ENCODE measurements at places on chromosomes 2 and 18.
A peak's percentile ranks its signal among the peaks of the same experiment; 100 is the strongest.

- no peak for DNase-seq
These were observed 16.5 kb downstream of the FIGN start for GRCh38 chr2:163719331-163719730.

- DNase-seq = peak; percentile 32
These were observed 886.0 kb upstream of the CHAC2 start for GRCh38 chr2:52881606-52882005.

DNA sequence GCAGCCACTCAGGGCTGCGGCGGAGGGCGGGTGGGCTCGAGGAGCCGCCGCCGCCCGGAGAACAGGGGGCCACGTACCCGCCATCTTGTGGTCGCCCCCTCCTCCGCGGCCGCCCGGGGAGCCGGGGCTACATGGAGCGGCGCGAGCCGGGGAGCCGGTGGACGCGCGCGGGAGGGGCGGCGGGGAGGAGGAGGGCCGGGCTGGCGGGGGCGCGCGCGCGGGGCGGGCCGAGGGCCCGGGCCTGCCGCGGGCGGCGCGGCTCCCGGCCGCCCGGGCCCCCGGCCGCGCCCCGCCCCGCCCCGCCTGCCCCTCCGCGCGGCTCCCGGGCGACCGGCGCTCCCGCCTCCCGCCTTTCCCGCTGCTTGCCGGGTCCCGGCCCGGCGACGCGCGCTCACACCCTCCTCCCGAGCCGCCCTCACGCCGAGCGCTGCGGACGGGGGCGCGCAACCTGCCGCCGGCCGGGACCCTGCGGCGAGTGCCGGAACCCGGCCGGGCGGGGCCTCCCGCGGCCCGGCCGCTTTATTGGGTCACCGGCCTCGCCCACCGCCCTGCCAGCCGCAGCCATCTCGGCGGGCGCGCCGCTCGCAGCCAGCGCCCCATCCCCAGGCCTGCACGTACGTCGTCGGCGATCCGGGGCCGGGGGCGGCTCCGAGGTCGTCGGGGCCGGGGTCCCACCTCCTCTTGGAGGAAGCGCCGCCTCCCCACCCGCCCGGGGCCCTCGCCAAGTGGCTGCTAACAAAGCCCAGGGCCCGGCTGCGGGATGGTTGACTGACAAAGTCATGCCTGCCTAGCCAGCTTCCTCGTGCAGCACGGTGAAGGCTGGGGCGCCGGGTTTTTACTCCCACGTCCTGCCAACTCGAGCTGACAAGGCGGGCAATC lies at the start of gene PPP4R1:
Gene PPP4R1, minus strand, starts transcription at position 159 of the 879 bp plus-strand sequence. Its CDS starts 75 bp downstream, at position 84.
- DNase-seq = no peak

DNA sequence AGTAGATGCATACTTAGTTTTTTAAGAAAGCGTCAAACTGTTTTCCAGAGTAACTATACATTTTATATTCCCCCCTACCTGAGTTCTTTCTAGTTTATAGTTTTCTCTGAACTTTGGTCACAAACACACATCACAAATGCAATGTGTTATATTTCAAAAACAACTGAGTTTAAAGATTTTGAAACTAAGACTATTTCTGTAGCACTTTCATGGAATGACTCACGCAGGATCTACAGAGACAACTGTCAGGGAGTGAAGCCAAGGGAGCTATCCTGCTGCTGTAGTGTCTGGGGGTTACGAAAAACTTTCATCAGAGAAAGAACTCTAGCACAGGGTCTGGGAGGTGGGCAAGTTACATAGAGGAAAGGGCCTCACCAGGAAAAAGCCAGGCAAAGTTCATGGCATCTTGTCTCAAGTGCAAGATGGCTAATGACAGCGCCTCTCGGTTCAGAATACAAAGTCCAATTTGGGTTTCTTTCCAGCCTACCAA lies 66.8 kb downstream of the UXS1 start:
- no peak for DNase-seq

- no peak for DNase-seq
These were observed 31.5 kb upstream of the TMBIM1 start for GRCh38 chr2:218323526-218324472.

GRCh38 chr2:230737791-230738226 lies 25.2 kb downstream of the CAB39 start:
- DNase-seq = no peak

- DNase-seq = no peak
These were observed 17.4 kb downstream of the LDLRAD4 start for GRCh38 chr18:13235981-13236380.

DNA sequence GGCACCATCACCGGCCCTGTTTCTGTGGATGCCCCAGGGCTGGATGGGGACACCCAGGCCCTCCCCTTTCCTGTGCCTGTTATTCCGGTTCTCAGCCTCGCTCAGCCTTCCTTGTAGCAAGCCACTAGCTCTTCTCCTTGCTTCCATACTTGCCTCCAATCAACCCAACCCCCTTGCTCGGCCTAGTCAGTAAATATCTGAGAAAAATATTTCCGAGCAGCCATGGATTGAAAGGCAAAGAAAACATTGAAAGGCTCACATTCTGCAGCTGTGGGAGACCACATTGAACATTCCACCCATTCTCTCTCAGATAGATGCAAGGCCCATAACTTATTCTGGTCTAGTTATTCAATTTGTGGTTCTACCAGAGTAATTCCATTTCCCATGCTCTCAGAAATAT lies 114.9 kb downstream of the SPP2 start:
- DNase-seq = no peak

GRCh38 chr2:239222706-239223309 lies 178.0 kb downstream of the HDAC4 start:
- no peak for DNase-seq

GRCh38 chr2:37306024-37306423 lies 18.6 kb downstream of the PRKD3 start:
- DNase-seq = no peak

DNA sequence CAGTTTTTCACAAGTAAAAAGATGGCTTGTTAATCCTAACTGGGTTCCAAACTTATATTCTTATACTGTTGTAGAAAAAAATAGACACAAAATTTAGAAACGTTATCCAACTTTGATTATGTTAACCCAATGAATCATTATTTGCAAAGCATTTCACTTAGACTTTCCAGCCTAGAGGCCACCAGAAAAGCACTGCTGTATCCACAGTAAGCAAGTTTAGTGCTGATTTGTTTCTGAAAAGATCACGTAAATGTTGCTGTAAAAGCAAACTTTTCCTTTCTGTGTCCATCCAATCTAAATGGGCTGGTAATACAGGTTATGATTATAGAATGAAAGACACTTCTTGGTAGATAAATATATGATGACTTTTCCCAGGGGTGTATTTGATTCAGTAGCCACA lies 17.6 kb upstream of the BZW1 start:
- DNase-seq = no peak

DNA sequence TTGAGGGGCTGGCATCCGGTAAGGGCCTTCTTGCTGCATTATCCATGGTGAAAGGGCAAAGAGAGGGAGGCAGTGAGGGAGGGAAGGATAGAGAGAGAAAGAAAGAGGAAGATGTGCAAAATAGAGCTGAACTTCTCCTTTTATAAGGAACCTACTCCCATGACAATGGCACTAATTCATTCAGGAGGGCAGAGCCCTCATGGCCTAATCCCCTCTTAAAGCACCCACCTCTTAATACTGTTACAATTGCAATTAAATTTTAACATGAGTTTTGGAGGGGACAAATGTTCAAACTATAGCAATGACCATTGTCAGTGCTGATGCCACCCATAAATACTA lies 60.2 kb downstream of the CXCR4 start:
- no peak for DNase-seq

DNA sequence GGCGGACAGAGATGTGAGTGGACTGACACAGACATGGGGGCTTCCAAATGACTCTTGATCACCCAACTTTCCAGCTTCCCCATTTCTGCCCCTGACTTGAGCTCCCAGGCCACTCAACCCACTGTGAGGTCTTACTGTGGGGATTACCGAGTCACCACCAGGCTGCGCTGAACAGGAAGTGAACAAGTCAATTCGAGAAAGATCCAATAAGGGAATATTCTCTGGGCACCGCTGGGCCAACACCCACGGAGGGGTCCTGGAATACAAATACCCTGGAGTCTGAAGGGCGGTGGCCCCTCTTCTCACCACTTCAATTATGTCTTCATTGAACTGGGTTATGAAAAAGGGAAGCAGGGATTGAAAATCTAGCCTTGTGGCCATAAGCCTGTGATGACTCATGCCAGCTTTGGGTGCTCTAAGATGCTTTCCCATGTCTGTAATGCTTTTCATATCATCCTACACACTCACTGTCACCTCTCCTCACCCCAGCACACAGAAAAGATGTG lies 37.7 kb downstream of the BCL11A start:
- DNase-seq = no peak

DNA sequence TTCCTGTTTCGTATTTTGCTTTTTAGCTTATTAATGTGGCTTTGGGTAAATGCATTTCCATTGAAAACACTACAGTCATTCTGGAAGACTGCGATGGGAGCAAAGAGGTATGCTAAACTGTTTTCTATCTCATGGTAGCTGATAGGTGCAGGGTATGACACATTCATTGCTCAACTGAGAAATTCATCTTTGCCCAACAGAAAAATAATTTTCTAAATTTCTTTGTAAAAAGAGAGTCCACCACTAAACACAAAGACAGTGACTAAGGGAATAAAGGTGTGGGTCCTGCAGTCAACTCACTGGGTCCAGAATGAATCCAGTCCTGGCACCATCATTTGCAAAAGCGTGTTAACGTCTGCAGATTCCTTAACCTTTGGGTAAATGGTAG lies 19.9 kb downstream of the ERMN start:
- no peak for DNase-seq

GRCh38 chr2:201404699-201405280 lies 46.5 kb downstream of the TRAK2 start:
- no peak for DNase-seq

GRCh38 chr2:162111958-162112850 lies 38.2 kb upstream of the DPP4 start:
- DNase-seq = no peak

DNA sequence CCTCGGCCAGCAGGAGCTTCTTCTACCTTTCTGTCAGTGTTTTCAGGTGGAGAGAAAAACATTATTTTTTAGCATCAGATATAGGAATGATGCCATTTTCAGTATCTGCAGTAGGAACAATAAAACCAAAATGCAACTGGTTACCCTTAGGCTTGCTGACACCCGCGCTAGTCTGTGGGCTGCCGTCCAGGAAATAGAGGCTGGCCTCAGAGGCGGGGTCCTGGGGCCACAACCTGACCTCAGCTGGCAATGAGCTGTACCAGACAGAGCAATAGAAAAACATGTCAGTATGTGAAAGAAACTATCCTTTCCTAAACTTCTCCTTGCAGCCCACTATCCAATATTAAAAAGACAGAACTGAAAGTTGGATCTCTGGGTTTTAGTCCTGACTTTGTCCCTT lies 4.6 kb upstream of the ST6GAL2 start:
- DNase-seq = no peak

- no peak for DNase-seq
These were observed 24.0 kb downstream of the C2orf49 start for GRCh38 chr2:105361102-105361889.

DNA sequence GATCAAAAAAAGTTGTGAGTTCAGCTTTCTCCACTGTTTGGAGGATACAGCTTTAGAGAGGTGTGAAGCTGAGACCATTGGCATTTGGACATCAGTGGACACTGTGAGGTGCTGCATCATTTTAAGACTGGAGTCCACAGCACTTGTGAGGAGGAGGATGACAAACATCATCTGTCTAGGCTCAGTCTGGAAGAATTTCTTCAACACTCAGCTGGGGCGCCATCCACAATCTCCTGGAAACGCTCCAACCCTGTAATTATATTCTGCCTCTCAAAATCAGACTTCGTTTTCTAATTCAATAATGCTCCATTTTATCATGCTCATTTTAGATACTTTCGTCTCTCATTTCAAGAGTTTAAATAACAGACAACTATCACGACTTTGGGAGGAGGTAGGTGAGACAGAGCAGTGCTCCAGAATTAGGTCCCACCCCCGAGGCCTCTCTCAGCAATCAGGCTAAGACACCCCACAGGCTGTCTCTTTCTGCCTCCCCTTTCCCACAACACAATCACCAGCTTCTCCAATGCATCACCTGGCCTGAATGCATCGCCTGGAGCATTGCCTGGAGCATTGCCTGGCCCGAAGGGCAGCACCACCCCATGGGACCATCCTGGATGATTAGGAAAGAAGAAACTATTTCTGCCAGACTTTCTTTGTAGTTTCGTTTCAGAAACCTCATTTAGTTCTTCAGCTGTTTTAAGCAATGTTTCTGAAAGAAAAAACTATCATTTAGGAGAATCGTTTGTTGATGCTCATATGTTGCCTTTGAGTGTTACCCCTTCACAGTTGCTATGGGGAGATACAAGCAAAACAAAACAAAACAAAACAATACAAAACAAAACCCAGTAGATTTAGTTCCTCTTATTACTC lies 37.0 kb upstream of the DPP10 start:
- no peak for DNase-seq

DNA sequence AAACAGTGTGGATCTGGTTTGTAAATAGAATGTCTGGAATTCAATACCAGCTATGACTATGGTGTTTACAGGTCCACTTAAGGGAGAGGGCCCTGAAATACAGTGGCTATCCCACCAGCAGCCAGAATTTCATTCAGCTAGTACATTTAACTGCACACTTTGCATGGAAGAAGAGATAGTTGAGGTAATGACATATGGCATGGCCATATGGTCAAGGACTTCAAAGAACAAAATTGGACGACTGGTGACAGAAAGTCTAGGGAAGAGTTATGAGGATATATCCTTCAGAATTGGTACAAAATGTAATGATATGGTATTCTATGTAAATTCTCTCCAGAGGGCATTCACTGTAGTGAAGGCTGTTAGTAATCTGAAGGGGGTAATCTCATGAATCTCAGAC lies 105.0 kb downstream of the IKZF2 start:
- no peak for DNase-seq

DNA sequence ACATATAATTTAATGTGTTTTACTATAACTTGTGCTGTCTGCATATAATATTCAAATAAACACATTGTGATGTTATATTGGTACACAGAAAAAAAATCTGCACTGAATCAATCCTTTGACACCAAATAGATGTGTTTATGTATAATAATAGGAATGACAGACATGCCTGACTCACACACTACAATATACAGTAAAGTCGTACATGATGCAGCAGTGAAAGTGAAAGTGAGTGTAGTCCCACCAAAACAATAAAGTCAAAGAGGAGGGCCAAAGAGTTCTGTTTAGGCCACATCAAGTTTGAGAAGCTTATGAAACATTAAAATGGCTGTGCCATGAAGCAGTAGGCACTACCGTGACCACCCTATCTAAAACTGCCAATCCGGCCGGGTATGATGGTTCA lies 8.2 kb upstream of the RBM44 start:
- DNase-seq = no peak

- no peak for DNase-seq
These were observed 5.7 kb upstream of the SNED1 start for GRCh38 chr2:240992572-240993291.

DNA sequence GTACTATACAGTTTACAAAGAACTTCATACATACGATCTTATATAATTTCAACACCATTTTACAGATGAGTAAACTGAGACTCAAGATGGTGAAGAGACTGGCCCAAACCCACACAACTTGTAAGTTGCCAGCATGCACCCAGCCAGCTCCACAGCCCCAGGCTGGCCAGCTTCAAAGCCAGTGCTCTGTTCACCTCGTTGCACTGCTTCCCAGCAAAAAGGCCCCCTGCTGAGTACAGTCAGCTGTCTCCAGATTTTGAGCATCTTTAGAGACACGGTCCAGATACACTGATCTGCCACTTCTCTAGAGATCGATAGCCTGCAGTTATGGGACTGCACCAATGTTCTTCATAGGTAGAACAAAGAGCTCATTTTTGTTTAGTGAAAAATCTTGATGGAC lies 257.2 kb upstream of the CHAC2 start:
- no peak for DNase-seq

- no peak for DNase-seq
These were observed 128.6 kb downstream of the MSTN start for GRCh38 chr2:189933911-189934399.

Data from HCT116 (cell line).